ENCODE measurements at places on chromosomes 2 and 18.

GRCh38 chr2:128755695-128756364, 437.2 kb upstream of the HS6ST1 start:
- DNase-seq = no peak

- no peak for DNase-seq
These were observed 7.3 kb downstream of the CAPN10 start for GRCh38 chr2:240593703-240594451.

GRCh38 chr18:43789234-43790000, 512.1 kb upstream of the SYT4 start:
- DNase-seq = no peak

DNA sequence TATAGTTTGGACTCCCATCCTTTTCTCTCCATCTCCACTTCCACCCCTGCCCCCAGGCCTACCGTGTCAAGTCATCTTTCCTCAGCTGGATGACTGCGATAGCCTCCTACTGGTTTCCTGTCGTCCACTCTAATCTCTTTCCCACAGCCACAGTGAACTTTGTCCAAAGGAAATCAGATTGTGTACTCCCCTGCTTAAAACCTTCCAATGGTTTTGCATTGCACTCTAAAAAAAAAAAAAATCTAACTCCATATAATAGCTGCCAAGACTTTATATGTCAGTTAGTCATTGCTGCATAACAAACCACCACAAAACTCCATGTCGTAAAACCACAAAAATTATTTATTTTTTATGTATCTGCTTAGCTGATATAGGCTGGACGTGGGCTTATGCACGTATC, 160.2 kb upstream of the CCDC68 start:
- no peak for DNase-seq

- no peak for DNase-seq
These were observed 5.8 kb upstream of the TWSG1 start for GRCh38 chr18:9328776-9329175.

- no peak for DNase-seq
These were observed 93.3 kb downstream of the SPTBN1 start for GRCh38 chr2:54549430-54549829.

GRCh38 chr2:20577495-20578235, 73.2 kb downstream of the HS1BP3 start:
- DNase-seq = no peak

- DNase-seq = no peak
These were observed 112.0 kb downstream of the TRABD2A start for GRCh38 chr2:84768840-84769239.

DNA sequence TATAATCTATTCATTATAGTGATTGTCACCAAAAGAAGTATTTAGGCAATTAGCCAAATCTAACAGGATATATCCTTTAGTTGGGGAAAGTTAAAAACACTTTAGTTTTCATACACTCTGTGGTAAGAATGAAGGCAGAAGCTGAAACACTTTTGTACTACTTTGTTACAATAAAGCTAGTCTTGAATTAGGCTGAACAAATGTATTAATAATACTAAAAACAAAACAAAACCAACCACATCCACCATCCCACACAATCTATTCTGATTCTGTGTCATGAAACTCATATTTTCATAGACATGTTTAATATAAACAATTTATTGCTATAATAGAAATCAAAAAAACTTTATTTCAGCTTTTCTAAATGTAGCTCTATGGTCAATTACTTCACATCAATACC, 508.8 kb downstream of the ZEB2 start:
- no peak for DNase-seq

- no peak for DNase-seq
These were observed 135.9 kb downstream of the TPGS2 start for GRCh38 chr18:36692921-36693332.

Measured in CD4-positive, alpha-beta T cell treated with Interleukin-4 for 1 hour (primary cell).